ENCODE measurements at places on chromosomes 6 and 20. TPM values are rescaled to one million over a fixed set of nuclear protein-coding genes. Genes with fewer than 3 reads are reported as not detected.

Gene SIRPB1
- total RNA-seq, result 4.7 TPM

Gene SCUBE3
- not detected for total RNA-seq

Gene TENT5A
- 5.8 TPM for total RNA-seq

DNA sequence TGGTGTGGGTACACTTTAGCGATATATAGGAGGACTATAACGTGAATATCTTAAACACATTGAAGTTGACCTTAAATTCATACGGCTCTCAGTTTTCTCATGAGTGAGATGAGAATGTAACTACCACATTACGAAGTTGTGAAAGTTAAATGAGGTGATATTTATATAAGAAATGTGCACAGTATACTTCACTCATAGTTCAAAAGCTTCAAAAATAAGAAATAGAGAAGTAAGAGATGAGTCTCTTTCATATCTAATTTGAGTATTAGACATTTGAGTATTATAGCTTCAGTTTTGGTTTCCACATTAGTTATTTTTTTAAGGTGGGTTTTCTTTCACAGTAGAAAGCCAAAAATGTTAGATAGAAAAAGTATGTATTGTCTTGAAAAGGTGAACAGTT lies 183.3 kb downstream of the NKAIN2 start:
- no peaks in the 10 kb centered on the region for H3K4me1 ChIP-seq
- H3K27me3 ChIP-seq, result no peaks in the 10 kb centered on the region
- no peaks in the 10 kb centered on the region for H3K36me3 ChIP-seq
- no peak overlapping the region for H3K27ac ChIP-seq

- H3K27ac ChIP-seq, result no peak overlapping the region
- no peaks in the 10 kb centered on the region for H3K4me1 ChIP-seq
- no peak overlapping the region for H3K4me3 ChIP-seq
- no peak for DNase-seq
- no peaks in the 10 kb centered on the region for H3K36me3 ChIP-seq
Observed at GRCh38 chr6:162670345-162670744, 57.2 kb downstream of the PRKN start.

DNA sequence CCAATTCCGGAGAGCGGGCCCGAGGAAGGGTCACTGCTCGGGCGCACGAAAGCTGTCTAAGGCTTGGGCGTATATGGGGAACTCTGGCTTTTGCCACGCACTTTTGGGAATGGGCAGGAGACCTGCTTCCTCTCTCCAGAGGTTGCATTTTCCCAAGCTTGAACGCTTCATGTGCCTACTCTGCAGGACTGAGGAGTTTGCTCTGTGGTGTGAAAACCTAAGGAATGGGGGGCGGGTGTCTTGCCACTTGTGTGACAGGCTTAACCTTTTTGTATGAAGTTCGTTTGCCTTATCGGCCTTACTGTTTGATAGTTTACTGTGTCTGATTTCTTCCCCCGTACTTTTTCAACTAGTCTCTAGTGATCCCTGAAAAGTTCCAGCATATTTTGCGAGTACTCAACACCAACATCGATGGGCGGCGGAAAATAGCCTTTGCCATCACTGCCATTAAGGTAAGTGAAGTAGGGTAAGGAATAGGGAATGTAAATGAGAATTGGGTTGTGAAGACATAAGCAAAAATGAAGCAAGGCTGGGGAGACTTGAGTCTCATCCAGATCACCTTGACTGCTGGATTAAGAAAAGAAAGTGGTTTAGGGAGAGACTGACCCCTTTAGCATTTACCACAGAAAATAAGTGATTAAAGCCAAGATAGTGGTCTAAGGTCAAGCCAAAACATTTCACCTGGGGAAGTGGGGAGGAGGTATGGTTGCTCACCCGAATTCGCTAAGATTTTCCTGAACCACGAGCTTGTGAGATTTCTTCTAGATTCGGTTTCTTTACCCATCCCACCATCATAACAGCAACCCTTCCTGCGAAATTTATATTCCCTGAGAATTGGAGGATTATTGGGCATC lies 627 bp downstream of the RPS18 start:
- peak overlapping the region; percentile 85 for H3K27ac ChIP-seq
- DNase-seq, result peak; percentile 46
- H3K27me3 ChIP-seq, result no peaks in the 10 kb centered on the region
- H3K4me1 ChIP-seq, result peaks cover 64% of the 10 kb centered on the region

- H3K4me1 ChIP-seq, result peaks cover 42% of the 10 kb centered on the region
- no peaks in the 10 kb centered on the region for H3K36me3 ChIP-seq
- no peaks in the 10 kb centered on the region for H3K27me3 ChIP-seq
- peak overlapping the region; percentile 79 for H3K4me3 ChIP-seq
- peak; percentile 29 for DNase-seq
Observed at GRCh38 chr6:2765896-2766766, 938 bp downstream of the WRNIP1 start.

DNA sequence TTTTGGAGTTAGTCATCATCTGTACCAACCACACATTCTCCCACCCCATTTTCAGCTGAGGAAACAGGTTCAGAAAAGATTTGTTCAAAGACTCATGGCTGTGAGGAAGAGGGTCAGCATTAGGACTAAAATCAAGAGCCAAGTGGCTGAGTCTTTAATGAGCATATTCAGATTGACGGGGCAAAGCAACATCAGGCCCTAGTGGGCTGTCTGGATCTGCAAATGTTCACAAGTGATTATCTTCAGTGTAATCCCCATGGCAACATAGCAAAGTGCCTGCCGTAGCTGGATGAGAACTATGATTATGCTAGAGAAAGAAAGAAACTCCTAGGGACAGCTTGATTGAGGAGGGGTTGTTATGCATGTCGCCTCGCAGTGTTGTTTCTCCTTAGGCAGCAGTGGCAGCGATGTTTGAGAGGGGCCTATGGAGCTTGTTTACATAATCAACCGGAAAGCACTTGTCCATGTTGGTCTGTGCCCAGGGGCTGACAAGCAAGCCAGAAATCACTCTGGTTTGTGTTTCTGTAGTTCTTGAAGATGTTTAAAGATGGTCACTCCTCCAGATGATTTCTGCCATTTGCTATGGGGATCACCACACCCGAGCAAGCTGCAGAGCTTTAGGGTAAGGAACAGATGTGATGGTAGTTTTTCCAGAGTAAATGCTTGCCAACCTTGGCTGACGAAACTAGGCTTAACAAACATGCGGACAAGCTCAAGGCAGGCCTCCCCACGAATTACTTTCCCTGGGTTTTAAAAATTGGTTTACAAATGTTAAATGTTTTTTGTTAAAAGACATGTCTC lies 124.3 kb upstream of the MLIP start:
- H3K27me3 ChIP-seq, result no peaks in the 10 kb centered on the region
- no peaks in the 10 kb centered on the region for H3K4me1 ChIP-seq
- no peak for DNase-seq
- no peak overlapping the region for H3K27ac ChIP-seq
- H3K4me3 ChIP-seq, result no peak overlapping the region

GRCh38 chr6:5031150-5031549 lies 27.3 kb upstream of the RPP40 start:
- no peaks in the 10 kb centered on the region for H3K27me3 ChIP-seq
- no peak for DNase-seq
- H3K27ac ChIP-seq, result no peak overlapping the region
- H3K36me3 ChIP-seq, result no peaks in the 10 kb centered on the region

- H3K27me3 ChIP-seq, result no peaks in the 10 kb centered on the region
- no peaks in the 10 kb centered on the region for H3K36me3 ChIP-seq
- H3K4me3 ChIP-seq, result no peak overlapping the region
Observed at GRCh38 chr6:30150671-30151395, 10.2 kb downstream of the TRIM10 start.

DNA sequence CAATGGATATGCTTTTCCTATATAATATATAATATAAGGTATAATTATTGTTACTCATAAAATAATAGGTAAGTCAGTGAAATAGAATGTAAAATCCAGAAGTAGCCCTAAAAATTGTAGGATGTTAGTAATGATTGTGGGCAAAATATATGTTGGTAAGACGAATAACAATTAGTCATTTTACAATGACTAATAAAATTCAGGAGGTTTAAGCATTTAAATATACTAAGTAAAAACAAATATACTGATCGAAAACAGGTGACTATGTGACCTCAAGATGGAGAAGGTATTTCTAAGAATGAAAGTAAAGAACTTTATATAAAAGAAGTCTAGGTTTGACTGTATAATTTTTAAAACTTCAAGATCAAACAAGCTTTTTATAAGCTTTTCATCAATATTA lies 28.9 kb downstream of the FUCA2 start:
- H3K27me3 ChIP-seq, result no peaks in the 10 kb centered on the region
- H3K36me3 ChIP-seq, result no peaks in the 10 kb centered on the region
- no peak overlapping the region for H3K4me3 ChIP-seq
- no peak for DNase-seq
- H3K4me1 ChIP-seq, result no peaks in the 10 kb centered on the region
- H3K27ac ChIP-seq, result no peak overlapping the region

DNA sequence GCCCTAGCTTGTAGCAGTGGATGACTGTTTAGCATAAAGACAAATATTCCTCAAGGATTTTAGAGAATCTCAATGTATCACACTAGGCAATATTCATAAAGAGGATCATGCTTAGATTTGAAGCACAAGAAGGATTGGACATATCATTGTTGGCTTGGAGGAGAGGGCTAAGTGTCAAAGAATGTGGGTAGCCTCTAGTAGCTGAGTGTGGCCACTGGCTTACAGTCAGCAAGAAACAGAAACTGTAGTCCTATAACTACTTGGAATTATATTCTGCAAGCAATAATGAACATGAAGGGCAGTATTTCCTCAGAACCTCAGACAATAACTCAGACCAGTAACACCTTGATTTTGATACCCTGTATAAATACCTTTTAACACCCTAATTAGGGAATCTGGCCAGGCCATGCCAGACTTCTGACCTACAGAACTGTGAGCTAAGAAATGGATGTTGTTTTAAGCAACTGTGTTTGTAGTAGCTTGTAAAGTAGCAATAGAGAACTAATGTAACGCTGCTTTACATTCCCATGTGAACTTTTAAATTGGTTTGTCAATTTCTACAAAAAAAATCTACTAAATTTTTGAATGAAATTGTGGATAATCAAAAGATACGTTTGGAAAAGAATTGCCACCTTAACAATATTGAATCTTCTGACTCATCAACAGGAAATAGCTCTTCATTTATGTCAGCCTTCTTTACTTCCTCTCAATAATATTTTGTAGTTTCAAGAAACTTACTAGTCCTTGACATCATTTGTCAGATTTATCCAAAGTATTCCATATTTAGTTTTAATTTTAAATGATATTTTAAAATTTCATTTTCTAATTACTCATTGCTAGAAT lies 65.2 kb upstream of the RSPO3 start:
- H3K4me3 ChIP-seq, result no peak overlapping the region
- H3K36me3 ChIP-seq, result no peaks in the 10 kb centered on the region
- H3K27me3 ChIP-seq, result no peaks in the 10 kb centered on the region
- no peak overlapping the region for H3K27ac ChIP-seq
- no peaks in the 10 kb centered on the region for H3K4me1 ChIP-seq

GRCh38 chr6:13277231-13277630 lies 51.1 kb downstream of the TBC1D7 start:
- no peak for DNase-seq
- H3K27ac ChIP-seq, result no peak overlapping the region
- no peaks in the 10 kb centered on the region for H3K27me3 ChIP-seq
- H3K4me1 ChIP-seq, result peaks cover 17% of the 10 kb centered on the region
- no peaks in the 10 kb centered on the region for H3K36me3 ChIP-seq
- no peak overlapping the region for H3K4me3 ChIP-seq

GRCh38 chr6:34990971-34991560 lies 102.0 kb downstream of the ANKS1A start:
- DNase-seq, result no peak
- no peaks in the 10 kb centered on the region for H3K27me3 ChIP-seq
- peaks cover 22% of the 10 kb centered on the region for H3K36me3 ChIP-seq
- no peak overlapping the region for H3K4me3 ChIP-seq
- no peaks in the 10 kb centered on the region for H3K4me1 ChIP-seq

Measured in CD4-positive, alpha-beta memory T cell (primary cell).